ENCODE measurements at places on chromosomes 6 and 20.

DNA sequence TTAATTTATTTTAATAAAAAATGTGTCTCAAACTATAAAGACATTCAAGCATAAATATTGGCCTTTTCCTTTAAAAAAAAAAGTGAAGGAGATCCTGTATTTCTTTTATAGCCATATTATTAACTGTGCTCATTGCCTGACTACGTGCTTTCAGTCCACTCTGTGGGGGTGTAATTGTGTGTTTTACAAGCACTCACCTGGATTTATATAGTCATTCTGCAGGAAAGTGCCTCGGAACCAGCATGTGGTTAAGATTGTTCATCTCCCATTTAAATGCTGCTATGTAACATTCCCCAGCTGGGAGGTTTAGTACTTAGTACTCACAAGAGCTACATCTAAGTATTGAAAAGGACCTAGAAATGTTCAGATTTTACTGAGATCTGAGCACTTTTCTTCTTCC, 47.9 kb upstream of the SLC22A16 start:
- no peak for DNase-seq

DNA sequence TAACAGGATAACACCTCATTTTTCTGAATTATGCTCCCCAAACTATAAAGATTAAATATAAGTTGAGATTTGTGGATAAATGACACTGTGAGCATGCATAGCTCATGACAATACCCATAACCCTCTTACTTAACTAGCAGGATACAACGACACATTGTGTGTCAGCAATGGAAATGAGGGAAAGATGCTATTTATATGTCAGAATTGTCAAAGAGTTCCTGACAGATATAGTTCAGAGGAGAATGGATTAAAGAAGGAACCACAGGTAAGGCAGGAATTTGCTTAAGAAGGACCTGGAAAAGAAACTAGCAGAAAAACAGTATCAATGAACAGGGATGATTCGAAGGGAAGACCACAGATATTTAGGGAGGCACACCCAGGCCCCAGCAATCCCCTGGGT, 591.0 kb downstream of the DHX35 start:
- no peak for DNase-seq

- DNase-seq = no peak
Measured at GRCh38 chr6:161557333-161558107, 283.7 kb upstream of the AGPAT4 start.

DNA sequence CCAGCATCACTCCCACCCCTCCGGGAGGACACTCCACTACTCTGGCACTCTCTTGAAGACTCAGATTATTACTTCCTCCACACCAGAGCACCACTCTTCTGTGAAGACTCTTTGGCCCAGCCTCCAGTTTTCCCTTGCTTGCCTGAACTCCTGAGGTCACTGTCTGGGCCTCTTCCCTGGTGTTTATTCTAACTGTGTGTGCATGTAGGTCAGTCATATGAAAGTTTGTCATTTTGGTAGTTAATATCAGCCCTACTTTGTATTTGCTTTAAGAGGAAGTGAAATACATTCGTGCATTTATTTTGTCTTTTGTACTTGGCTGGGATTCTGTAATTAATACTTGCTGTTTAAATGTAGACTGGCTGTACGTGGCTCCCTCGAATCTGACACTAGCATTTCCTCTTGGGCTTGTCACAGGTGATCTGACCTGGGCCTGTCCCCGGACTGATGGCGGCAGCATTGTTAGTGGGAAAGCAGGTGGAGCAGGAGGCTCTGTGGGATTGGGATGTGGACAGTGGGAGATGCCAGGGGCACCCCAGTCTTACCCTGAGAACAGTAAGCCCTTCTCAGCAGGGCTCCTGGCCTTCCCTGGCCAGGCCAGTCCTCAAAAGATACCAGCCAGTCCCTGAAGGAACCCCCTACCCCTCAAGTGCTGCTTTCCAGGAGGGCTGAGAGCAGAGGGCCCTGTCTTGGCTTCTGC, 350.5 kb downstream of the CDC5L start:
- no peak for DNase-seq

GRCh38 chr20:16488616-16489015, 84.6 kb downstream of the KIF16B start:
- DNase-seq = no peak

GRCh38 chr6:112189494-112189893, 64.9 kb downstream of the LAMA4 start:
- DNase-seq = no peak

GRCh38 chr6:127768223-127768622, 132.6 kb downstream of the THEMIS start:
- no peak for DNase-seq

DNA sequence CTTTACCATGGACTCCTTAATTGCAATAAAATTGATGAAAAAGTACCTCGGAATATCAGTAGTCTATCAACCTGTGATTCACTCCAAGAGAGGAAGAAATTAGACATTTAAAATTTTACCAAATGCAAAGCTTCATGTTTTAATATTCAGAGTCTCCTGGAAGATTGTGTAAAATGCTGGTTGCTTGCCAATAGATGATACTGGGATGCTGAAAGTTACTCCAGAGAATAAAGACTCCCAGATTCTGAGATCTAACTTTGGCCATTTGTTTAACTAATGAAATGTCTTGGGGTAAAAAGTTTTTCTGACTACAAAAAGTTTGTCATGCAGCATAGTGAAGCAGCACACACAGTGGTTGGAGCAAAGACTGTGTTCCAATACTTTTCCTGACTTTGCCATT, 176.7 kb upstream of the RSPO3 start:
- DNase-seq = no peak

DNA sequence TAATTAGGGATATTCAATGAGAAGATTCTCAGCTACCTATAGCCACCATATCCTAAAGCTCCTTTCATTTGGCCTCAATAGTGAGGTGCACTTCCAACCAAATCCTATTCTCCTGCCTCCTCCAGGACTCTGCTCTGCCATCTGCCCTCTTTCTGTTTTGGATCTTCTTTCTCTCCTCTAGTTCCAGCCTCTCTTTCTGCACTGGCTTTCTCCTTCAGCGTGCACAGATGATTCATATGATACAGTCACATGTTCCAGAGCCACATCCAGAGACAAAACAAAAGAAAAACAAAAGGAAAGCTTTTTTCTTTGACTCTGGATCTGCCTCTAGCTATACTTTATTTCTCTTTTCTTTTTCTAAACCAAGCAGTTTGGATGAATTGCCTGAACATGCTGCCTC, 531.9 kb upstream of the MAN1A1 start:
- no peak for DNase-seq

DNA sequence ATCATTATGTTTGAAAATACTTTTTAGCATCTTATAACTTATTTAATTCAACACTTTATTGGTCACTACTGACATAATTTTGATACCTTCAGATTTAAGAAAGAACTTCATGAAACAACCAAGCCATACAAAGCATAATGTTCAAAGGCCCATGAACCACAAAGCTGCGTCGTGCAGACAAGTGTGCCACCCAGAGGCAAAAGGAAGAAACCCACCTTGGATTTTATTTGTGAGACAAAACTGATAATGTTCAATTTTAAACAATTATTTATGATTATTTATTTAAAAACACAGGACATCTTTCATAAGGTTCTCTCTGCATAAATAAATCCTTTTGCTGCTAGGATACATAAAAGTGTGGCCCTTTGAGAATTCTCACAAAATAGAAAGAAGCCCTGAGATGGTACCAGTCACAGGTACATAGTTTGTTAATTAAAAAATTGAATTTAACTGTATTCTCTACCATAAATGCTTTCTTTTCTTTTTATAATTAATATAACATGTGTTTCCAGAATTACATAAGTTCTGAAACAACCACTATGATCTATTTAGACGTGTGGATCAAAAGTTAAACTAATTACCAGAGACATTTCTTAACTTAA, 143.7 kb downstream of the RALGAPA2 start:
- no peak for DNase-seq

All from activated T-helper 1 cell treated with anti-CD3 and anti-CD28 coated beads, Interleukin-2, amount 50 U/mL, for 16 hours (primary cell).